ENCODE measurements at places on chromosomes 7 and 10.
A peak's percentile ranks its signal among the peaks of the same experiment; 100 is the strongest.

DNA sequence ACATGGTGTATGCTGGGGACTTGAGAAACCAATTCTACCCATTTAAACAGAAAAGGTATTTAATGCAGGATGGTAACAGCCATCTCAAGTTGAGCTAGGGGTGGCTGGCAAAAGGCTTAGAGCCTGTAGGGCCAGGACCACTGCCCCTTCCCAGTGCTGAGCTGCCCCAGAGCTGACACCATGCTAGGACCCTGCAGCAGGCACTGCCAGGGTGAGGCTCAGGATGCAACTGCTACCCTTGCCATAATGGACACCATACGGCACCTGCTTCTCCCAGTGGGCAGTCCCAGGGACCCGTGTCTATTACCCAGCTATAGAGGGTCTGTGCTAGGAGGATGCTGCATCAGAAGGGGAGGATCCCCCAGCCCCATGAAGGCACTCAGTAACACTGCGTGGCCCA lies 160.7 kb upstream of the ADCY1 start:
- DNase-seq: no peak

DNA sequence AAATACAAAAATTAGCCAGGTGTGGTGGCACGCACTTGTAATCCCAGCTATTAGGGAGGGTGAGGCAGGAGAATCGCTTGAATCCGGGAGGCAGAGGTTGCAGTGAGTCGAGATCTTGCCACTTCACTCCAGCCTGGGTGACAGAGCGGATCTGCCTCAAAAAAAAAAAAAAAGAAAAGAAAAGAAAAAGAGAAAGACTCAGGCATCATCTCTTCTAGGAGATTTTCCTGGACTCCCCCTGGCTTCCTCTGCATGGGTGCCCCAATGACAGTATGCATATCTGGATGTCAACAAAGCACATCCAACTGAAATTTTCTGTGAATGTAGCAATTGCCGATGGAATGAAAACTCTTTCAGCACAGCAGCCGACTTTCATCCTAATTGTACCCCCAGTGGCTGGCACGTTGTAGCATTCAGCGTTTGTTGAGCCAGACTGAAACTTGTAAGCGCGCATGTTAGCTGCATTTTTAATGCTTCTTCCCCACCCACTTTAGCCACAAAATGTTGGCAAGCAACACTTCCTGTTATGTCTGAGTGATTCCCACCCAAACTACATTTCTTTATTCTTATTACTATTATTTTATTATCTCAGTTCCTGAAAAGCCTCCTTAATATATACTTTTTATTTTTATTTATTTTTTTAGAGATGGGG lies 70.2 kb downstream of the PRTFDC1 start:
- peak; percentile 83 for DNase-seq

- no peak for DNase-seq
Measured at GRCh38 chr7:84137812-84138211, 56.8 kb downstream of the SEMA3A start.

DNA sequence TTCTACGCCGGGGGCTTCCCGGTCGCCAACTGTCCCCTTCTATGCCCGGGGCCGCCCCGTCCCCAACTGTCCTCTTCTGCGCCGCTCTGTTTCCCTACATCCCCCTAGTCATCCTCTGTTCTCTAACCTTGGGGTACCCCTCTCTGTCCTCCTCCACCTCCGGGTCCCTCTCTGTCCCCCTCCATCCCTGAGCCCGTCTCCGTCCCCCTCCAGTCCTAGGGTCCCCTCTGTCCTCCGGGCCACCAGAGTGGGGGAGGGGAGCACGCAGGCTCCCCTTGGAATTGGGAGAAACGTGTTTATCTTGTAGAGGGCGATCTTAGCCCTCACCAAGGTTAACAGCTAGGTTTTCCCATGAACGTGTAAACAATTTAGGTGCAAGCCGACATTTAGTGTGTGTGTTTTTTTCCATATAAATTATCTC lies 852 bp upstream of the KLF6 start:
- DNase-seq: peak; percentile 48

DNA sequence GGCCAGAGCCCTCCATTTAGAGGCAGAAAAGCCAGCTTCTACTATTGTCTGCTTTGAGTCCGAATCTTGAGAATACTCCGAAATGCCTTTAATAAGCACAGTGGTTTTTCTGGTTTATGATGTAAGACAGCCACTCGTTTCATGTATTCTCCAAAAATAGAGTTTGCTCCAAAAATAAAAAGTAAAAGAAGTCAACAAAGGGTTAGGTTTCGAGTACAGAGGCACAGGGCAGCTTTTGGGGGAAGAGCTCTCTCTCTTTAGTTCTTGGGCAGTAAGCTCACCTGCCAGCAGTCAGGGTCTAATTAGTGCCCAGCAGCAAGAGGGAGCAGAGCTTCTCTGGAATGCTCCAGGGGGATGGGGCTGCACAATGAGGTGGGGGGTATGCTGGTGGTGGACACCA lies 20.2 kb downstream of the CREB3L2 start:
- DNase-seq: no peak

GRCh38 chr7:10476642-10477041 lies 497.0 kb upstream of the PHF14 start:
- no peak for DNase-seq

DNA sequence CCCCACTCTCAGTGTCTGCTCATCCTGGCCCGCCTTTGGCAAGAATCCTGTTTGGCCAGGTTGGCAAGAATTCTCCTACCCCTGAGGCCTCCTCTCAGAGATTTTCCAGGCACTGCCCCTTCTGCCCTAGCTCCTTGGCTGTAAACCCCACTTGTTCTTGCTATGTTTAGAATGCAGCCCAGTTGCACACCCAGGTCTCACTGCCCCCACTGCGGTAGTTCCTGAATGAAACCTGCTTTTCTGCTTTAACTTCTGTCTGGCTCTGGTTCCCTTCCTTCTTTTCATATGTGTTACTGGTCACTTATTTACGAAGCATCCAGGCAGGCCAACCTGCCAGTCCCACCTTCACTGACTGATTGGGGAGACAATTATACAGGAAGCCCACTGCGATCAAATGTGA lies 576.9 kb downstream of the GLRX3 start:
- no peak for DNase-seq

DNA sequence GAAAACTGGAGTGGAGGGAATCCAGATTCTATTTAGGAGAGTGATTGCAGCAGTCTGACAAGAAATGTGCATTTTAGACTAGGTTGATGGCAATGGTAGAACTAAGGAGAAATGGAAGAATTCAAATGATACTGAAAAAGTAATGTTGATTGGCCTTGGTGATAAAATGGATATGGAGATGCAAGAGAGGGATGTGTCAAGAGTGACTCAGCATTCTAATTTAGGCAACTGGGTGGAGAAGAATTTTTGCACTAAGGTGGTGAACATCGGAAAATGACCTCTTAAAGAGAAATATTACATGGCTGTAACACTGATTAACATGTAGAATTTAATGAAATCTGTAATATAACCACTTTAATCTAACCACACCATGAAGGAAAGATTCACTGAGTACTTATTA lies 806.5 kb downstream of the PHTF2 start:
- DNase-seq: peak; percentile 10

DNA sequence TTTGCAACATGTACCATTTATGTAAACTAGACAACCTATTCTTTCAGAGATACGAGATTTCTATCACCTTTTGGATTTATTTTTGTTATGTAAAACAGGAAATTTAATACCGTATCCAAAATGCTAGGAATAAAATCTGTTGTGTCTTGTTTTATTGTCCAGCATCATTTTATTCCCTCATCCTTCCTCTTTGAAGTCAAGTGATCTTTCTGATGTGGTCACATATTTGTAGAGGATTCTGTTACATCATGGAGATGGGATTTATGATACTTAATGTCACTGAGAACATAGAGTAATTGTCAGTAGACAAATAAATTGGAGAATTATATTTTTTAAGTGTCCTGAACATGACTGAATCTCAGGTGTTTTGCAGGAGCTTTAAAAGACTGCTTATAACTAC lies 64.7 kb downstream of the ZNF277 start:
- DNase-seq: no peak

DNA sequence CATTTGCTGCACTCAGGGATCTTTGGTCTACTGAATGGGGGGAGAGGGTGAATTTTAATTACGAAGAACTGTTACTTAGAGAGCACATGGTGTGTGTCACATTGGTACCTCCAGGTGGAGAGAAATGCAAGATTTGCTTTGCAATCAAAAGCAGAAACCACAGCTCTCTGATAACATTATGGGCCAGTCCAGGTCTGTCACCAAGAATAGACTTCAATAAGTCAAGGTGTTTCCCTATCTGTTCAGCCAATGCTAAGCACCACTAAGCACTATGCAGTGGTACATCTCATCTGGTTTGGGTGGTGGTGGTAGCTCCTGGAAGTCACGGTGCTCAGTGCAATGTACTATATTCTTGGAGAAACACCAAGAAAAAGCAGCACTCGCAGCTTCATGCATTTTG lies 119.6 kb upstream of the AFAP1L2 start:
- DNase-seq: no peak

DNA sequence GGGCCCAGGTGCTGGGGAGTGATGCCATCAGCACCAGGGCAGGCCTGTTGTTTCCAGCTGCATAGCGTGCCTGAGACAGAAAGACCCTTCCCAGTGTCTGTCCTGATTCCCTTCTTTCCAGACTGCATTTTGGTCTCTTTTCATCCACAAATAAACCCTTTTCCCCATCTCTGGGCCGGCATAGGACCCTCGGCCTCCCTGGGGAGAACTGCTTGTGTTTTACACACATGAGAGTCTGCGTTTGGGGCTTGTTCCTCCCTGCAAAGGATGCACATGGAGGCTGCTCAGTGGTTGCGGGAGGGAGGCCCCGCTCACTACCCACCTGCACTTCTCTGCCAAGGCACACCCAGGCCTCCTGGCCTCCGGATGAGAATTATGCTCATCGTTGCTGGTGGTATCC lies 5.8 kb upstream of the MMP21 start:
- DNase-seq: no peak

- peak; percentile 33 for DNase-seq
Measured at GRCh38 chr10:123135415-123136141, at the start of gene HMX3. Gene HMX3 (plus strand): TSS chr10:123135970. CDS start chr10:123136051, 81 bp downstream.

GRCh38 chr7:106331441-106332175 lies 46.8 kb upstream of the NAMPT start:
- no peak for DNase-seq

DNA sequence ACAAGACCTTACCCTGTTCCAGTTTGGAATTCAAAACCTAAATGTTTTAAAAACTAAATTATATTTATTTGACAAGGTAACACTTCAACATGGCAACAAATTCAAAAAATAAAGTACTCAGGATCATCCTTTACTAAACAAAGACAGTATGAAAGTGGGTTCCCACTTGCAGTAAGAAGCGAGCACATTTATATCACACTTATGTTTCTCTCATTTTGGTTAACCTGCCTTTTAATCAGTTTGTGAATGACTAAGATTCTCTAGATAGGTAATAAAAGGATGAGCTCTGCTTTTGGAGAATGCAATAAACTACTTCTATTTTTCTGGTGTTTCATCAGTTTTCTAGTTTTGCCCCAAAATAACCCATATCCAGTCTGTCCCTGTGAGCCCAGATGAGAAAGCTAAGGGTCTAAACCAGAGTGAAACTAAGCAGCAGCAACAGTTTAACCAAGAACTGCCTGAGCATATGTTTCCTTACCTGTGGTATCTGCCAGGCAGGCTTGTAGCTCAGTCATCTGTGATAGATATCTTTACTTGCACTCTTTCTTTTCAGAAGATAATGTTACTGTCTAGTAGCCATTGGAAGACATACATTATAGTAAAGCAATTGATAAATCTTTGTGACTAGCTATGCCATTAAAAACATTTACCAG lies 64.1 kb downstream of the ABLIM1 start:
- no peak for DNase-seq

- DNase-seq: peak; percentile 89
Measured at GRCh38 chr10:47165711-47166404, 134.1 kb upstream of the GDF10 start.

DNA sequence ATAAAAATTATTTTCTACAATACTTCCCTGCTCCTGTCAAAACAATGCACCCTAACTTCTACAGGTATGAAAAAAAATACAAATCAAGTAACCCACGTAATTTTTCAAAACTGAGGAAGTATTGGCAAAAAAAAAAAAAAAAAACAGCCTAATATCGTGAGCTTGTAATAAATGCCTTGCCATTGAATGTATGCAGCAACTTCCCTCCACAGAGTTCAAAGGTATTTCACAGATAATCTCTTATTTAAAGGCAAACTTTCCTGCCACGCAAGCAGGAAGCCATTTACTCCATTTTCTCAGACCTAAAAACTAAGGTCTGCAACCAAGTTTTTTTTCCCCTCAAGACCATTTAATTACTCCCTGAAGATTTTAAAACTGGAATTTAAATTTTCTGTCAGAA lies 642 bp upstream of the AGR2 start:
- DNase-seq: no peak

- DNase-seq: no peak
Measured at GRCh38 chr10:97128039-97128492, 57.7 kb downstream of the SLIT1 start.

DNA sequence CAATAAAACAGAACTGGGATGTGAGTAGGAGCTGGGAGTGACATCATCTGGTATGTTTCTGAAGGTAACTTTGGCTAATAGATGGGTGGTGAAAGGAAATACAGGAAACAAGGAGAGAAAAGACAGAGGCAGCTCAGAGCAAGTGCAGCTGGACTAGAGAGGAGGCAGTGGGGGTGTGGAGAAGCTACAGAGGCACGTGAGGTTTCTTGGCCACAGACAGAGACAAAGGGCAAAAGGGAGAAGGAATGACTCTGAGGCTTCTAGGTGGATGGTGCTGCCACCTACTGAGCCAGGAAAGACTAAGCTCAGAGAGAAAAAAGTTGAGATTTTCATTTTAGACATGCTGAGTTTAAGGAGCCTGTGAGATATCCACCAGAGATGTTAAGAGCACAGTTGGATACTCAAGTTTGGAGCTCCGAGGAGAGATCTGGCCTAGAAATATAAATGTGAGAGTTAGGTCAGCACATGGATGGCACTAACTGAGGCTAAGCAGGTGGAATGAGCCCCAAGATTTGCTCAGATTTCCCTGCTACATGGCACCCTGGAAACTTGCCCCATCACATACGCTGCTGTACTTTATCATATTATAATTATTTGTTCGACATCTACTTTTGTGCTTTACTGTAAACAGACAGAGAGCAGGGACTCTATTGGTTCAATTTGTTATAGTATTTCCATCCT lies 293.0 kb upstream of the IMMP2L start:
- peak; percentile 72 for DNase-seq

DNA sequence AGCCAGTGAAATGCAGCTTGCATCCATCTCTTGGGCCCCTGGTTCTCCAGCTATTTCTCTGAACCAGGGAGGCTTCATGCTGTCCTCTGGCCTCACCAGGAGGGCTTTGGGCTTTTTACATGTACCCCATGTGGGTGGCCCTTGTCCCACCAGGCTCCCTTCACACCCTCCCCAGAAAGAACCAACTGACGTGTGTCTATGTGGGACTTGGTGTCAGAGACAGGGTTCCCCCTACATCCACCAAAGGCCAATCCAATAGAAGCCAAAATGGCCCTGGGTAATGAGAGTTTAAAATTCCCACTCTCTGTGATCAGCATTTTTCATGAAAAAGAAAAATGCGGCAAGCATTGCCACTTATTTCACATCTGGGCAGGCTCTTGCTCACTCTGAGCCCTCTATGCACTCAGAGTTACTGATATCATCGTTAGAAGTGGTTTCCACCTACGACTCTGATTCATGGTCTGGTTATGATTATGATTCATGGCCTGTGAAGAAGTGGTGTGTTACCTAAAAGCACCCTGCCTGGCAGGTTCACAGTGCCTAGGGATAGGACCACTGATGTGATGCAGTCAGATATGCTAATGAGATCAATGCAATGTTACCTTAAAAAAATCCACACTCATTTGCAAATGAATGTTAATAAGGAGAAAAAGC lies 133.5 kb downstream of the BUB3 start:
- DNase-seq: peak; percentile 59

All from fibroblast of upper back skin (primary cell).